ENCODE measurements at places on chromosomes 1 and 21.
A peak's percentile ranks its signal among the peaks of the same experiment; 100 is the strongest.

GRCh38 chr1:174769961-174770549 is 229.7 kb upstream of the CACYBP start:
- DNase-seq = no peak

- no peak for DNase-seq
Observed at GRCh38 chr1:35650416-35650815, 9.1 kb upstream of the PSMB2 start.

DNA sequence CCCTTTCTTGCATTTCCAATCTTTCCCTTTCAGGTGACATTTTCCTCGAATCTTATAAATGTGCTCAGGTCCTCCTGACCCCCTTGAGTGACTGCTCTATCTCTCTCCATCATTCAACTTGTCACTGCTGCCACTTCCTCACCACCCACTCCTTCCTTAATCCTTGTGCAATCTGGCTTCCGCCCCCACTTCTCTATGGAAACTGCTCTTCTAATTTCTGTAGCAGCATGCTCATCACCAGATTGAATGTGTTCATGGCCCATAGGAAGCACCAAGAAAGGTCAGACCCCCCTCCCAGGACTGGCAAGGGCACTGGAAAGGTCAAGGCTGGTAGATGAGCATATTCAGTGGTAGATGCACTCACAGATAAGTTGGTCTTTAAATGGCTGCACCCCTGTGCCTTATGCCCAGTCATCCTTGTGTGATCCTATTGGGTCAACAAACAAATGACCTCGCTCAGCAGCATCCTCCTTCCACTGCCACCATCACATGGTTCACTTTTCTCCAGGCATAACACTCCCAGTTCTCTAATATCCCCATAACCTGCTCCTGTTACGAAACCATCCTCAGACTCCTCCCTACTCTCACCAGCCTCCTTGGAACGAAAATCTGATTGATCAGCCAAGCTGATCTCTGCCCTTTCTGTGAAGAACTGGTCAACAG is 288.5 kb upstream of the POU3F1 start:
- DNase-seq = no peak

DNA sequence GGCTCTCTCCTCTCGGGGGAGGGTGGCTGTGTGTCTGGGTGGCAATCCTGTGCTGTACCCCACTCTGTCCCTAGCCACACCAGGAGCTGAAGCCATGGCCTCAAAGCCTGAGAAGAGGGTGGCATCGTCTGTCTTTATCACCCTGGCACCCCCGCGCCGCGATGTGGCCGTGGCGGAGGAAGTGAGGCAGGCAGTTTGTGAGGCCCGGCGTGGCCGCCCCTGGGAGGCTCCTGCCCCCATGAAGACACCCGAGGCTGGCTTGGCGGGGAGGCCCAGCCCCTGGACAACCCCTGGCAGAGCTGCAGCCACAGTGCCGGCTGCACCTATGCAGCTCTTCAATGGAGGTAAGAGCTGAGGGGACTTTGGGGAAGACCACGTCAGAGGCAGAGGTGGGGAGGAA is 6.3 kb downstream of the FBLIM1 start:
- no peak for DNase-seq

GRCh38 chr1:183892351-183892793 is 87.5 kb downstream of the RGL1 start:
- no peak for DNase-seq

- no peak for DNase-seq
Observed at GRCh38 chr1:13451399-13451965, 41.2 kb downstream of the PRAMEF20 start.

DNA sequence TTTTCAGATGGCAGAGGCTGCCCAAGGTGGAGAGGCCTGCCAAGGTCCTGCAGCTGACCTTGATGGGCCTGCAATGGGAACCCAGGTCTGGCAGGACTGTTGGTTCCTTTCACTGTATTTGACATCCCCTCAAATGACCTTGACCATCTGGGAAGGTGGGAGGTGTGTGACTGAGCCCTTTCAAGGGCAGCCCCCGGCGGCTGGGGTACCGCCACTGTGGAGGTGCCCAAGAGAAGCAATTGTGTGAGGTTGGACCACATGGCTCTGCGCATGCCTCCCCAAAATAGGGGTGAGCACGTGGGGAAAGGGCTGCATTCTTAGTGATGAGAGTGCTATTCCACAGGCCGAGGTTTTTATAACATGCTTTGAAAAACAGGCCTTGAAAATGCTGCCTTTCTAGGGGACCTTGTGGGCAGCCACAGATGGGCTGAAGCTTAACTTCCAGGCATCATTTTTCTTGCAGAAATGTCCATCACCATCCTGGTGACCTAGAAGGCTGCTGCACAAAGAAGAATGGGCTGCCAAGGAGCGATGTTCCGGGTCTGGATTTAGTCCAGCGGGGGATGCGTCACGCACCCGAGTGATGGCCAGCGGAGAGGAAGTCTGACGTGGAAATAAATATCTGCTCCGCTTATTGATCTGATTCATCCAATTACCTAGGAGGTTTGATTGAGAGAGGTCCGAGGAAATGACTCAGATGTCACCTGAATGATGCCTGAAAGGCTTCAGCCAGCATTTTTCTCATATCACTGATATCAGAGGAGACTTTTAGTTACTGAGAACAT is 16.5 kb upstream of the UTS2 start:
- no peak for DNase-seq

DNA sequence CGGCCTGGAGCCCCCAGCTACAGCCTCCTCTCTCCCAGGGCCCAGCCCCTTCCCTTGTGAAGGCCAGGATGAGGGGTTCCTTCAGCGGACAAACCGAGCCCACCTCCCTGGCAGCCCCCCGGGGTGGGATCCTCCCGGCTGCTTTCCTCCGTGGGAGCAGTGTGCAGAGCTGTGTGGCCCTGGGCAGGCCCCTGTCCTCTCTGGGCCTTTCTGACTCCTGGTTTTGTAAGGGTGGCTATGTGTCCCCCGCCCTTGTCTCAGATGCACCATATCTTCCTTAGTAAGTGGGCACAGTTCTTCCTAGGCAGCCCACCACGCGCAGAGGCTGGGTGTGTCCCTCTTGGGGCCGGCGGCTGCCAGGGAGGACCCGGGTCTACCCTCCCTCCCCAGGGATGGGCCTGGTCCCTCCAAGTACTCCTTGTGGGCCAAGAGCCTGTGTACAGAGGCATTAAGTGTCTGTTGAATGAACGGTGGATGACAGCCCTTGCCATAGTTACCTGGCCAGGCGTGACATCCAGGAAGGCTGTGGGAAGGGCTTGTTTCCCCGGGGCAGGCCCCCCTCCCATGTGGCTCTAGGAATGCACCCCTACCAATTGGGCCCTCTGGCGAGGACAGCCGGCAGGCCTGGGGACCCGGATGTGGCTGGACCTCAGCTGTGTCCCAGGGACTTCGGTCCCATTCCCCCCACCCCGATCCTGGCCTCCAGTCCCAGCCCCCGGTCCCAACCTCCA is 3.8 kb downstream of the SMIM1 start:
- no peak for DNase-seq

- DNase-seq = no peak
Observed at GRCh38 chr1:201665036-201665435, 126.1 kb downstream of the NAV1 start.

DNA sequence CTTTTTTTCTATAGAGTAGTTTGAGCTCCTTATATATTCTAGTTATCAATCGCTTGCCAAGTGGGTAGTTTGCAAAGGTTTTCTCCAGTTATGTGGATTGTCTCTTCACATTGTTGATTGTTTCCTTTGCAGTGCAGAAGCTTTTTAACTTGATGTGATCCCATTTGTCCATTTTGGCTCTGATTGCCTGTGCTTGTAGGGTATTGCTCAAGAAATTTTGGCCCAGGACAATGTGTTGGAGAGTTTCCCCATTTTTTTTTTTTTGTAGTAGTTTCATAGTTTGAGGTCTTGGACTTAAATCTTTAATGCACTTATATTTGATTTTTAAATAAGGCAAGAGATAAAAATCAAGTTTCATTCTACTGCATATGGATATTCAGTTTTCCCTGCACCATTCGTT is 774.8 kb upstream of the ADAMTS5 start:
- DNase-seq = no peak

GRCh38 chr21:27519361-27519760 is 552.5 kb upstream of the ADAMTS5 start:
- DNase-seq = no peak

DNA sequence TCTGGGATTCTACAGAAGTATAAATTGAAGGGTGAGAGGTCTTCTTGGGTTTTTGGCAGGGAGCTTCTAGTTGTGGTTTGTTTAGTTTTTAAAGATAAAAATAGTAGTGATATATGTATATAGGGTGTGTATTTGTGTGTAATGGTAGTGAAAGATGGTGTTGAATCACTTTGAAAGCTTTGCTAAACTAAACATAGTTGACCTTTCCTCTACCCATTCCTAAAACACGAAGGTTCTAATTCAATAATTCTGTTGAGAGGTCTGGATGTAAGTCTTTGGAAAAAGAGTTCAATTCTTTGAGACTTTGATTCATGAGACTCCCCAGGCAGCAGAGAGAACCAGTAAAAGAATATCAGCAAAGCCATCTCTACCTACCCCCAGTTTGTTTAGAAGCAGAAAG is 247.9 kb upstream of the DUSP10 start:
- DNase-seq = no peak

- DNase-seq = no peak
Observed at GRCh38 chr21:44732956-44733355, 21.6 kb upstream of the TSPEAR start.

GRCh38 chr1:86846164-86846647 is 67.7 kb downstream of the SELENOF start:
- DNase-seq = no peak

GRCh38 chr1:41284121-41284520 is 42.0 kb upstream of the SCMH1 start:
- DNase-seq = no peak

GRCh38 chr1:79899914-79900313 is 893.4 kb upstream of the ADGRL4 start:
- DNase-seq = no peak

DNA sequence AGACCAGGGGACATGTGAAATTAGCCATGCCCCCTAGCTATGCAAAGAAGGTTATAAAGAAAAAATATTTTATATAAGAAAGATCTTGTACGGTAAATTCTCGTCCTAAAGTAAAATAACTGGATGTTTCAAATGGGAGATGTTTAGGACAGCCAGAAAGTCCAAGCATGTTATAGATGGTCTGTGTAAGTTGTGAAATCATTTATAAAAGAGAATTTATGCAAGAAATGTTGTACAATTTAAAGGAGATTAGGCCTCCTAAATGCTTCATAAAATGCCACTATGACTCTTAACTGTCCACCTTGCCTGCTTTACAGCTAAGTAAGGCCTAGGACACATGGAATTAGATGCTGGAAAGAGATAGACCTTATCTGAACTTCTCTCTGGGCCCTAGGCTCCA is 118.1 kb upstream of the POGK start:
- DNase-seq = no peak

GRCh38 chr1:4110888-4111287 is 210.8 kb upstream of the C1orf174 start:
- no peak for DNase-seq

DNA sequence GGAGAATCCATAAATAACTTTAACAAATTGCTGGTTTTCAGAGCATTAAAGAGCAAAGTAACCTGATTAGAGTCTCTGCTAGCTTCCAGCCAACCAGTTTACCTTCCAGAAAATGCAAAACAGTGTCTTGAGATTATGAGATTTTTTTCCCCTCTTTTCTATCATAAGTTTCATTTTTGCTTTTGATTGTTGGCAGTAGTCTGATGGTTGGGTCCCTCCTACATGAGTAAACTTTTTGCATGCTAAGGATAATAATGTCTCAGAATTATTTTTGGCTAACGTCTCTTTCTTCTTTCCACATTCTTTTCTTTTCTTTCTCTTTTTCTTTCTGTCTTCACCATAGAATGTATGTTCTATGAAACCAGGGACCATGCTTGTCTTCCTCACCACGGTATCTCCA is 6.3 kb upstream of the ADAMTS5 start:
- no peak for DNase-seq

DNA sequence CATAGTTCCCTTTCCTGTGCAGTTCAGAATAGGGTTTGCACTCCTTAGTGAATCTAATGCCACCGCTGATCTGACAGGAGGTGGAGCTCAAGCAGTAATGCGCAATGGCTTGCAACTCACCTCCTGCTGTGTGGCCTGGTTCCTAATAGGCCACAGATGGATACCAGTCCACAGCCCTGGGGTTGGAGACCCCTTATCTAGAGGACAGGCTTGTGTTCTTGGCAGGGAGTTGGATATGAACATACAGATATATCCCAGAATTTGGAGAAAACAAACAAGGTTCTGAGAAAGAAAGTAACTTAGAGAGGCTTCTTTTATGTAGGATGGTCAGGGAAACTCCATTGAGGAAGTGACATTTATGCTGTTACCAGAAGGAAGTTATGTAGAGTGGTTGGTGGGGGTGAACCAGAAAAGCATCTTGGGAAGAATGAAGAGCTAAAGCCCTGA is 5.1 kb upstream of the PTPRC start:
- DNase-seq = no peak

DNA sequence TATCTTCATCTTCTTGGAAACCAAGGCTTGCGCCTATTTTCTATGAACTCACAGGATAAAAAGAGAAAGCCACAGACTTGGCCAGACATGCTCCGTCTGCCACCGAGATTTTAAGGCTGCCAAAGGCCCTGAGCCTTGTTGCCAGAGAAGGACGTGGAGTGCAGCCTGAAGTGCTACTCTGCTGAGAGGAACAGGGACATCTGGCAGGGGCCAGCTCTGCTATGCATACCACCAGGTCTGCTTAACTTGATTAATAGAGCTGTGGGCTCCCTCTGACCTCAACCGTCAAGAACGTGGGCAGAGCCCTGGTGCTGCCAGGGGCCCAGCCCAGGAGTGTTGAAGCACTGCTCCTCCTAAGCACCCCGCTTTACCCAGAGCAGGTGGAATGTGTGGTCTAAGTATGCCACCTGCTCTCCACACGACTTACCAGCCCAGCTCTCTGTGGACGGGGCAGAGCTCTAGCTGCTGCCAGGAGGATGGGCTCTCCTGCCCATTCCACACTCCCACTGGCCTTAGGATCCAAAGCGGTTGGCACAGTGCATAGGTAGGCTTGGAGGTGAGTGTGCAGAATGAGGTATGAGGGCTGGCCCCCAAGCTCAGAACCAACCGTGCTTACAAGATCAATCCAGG is 10.6 kb downstream of the HCRTR1 start:
- DNase-seq = no peak

GRCh38 chr1:150151291-150152181 is 1.8 kb downstream of the PLEKHO1 start:
- DNase-seq = peak; percentile 48

- DNase-seq = peak; percentile 20
Observed at GRCh38 chr1:234730770-234731568, 121.0 kb upstream of the IRF2BP2 start.

GRCh38 chr1:108533351-108534083 is 26.4 kb upstream of the EEIG2 start:
- DNase-seq = no peak

GRCh38 chr1:200380589-200381021 is 29.2 kb downstream of the ZNF281 start:
- DNase-seq = no peak

DNA sequence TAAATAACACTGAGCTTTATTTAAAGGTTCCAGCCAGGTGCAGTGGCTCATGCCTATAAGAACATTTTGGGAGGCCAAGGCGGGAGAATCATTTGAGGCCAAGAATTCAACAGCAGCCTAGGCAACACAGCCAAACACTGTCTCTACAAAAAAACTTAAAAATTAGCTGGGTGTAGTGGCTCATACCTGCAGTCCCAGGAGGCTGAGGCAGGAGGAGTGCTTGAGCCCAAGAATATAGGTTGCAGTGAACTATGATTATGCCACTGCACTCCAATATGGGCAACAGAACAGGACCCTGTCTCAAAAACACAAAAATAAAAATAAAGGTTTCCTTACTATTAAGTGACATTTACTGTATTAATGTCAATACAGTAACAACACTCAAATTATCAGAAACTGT is 2.1 kb downstream of the TAF12 start:
- peak; percentile 2 for DNase-seq

Data from stimulated activated CD4-positive, alpha-beta T cell treated with anti-CD3 and anti-CD28 coated beads, Interleukin-12 subunit alpha, Interleukin-12 subunit beta, amount 100 ng/mL, for 4 hours (primary cell).